ENCODE measurements at places on chromosomes 2 and 18.

- DNase-seq, result no peak
Measured at GRCh38 chr2:2848621-2849333, 517.7 kb upstream of the MYT1L start.

DNA sequence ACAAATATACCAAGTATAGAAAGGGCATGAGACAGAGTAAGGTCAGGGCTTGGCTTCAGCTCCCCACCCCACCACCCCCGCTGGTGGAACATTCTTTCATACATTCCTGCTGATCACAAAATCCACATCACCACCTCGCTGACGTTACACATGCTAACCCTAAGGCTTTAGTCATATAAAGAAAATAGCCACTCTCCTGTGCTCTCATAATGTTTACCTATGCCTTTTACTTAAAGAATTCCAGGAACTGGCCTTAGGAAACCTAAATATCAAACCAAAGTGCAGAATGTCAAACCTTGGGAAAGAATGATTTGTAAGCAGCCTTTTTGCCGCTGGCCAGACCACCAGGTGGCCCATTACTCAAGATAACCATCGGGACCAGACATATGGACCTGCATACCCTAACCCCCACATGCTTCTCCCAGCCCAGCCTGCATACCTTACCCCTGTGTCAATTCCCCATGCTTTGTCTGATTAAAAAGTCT is 136.3 kb upstream of the SLC39A10 start:
- no peak for DNase-seq

DNA sequence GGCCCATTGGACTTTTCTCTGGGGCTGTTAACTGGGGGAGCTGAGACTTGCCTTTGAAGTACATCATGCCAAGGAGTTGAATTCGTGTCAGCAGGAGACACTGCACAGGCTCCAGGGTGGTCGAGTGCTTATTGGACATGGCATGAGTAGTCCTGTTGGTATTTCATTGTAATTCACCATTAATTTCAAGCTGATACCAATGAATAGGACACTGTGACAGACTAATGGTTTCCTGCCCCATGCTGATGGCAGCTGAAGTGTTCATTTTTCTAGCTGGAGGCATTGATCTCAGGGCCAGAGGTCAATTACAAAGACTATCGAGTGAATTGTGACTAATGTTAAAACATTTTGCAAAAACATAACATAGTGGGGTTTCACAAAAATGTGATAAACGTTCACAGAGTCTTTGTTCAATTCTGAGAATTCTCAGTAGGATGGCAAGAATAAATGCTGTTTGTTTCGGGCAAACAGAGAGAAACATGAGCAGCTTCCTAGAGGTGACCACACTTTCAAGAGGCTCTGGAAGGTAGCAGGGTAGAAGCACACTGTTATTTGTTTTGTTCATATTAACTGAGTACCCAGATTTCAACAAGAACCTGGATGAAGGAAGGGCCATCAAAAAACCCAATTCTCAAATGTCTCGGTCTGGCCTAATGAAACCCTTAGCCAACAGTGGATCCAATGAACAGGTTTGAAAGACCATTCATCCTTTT is 90.6 kb upstream of the ARL4C start:
- DNase-seq, result no peak

DNA sequence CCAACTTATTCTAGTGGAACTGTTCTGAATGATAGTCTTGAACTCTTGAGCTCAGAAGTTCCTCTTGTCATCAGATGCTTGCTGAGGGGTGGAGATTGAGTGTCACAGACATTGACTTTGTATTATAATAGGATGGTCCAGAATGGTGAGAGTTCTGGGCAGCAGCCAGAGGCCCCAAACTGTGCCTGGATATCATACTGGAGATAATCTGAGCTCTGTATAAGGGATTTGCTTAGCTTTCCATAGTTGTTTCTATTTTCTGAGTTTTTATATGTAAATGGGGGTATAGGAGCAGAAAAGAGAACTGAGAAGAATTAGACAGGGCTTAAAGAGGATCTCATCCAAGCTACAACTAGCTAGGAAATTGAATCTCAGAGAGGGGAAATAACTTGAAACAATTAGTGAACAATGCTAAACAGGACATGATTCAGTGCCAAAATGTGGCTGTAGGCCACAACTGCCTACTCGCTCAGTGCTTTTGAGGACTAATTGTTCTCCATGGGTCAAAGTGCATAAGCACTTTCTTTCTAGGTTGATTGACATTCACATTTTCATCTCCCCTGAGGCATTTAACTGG is 10.1 kb upstream of the LCLAT1 start:
- DNase-seq, result no peak

DNA sequence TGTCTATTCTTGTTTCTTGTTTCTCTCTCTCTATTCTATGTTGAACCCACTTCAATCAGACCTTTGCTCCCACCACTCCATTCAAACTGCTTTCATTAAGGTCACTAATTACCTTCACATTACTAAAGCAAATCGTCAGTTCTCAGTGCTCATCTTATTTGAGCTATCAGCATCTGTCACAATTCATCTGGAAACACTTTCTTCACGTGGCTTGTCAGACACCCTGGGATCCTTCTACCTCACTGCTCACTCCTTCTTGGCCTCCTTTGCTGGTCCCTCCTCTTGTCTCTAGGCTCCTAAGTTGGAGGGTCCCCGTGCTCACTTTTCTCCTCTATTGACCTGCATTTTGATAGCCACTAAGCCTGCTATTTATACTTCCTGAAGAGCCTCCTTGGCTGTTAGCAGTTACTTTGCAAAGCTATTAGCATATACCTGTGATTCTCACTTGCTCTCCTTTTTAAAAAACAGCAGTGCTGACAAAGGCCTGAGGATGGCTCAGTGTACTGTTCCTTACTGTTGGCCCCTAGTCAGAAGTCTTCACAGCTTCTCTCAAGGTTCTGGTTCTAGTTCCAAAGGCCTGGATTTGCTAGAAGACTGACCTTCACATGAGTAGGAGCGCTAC is 80.2 kb downstream of the PLEKHM3 start:
- DNase-seq, result no peak

- DNase-seq, result no peak
Measured at GRCh38 chr2:48412443-48413250, 117.3 kb upstream of the STON1 start.

GRCh38 chr2:104851291-104852089 is 2.4 kb upstream of the POU3F3 start:
- DNase-seq, result no peak
